ENCODE measurements at places on chromosomes 3 and 15.

- DNase-seq: no peak
Measured at GRCh38 chr3:46252980-46253379, 10.7 kb downstream of the CCR3 start.

DNA sequence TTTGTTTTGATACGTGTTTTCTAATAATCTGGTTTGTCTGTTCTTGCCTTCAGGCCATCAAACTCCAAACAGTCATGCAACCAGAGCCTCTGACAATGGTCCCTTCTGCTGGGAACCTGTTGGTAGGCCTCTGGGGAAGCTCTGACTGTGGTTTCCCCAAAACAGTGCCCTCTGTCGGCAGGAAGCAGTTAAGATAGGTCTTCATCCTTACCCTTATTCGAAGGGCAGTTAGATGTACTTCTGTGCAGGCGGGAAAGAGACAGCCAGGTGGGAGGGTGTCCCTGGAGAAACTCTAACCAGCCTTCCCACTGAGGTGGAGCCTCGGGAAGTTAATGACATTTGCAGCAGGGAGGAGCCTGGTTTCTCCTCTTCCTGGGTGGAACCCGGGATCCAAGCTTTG is 81.6 kb upstream of the CHMP2B start:
- DNase-seq: peak; percentile 4

DNA sequence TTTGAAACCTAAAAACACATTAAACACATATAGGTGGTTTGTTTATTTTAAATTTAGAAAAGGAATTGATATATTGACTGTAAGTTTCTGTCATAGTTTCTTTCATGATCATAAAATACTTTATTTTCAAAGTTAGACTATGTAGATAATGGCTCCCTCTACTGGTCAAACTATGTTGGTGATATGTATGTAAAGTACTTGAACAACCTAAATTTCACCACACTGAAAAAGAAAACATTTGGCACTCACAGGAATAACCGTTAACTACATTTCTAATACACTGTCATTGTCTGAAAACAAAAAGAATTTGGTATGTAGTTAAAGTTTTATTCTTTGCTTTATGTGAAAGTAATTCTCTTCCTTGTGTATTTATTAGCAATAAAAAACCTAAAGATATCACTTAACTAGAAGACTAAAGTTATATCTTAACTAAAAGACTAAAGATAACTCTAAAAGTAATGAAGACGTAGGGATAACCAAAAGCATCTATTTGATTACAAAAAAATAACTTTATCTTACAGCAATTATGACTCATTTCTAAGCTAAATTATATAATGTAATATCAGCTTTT is 427.5 kb downstream of the VGLL3 start:
- DNase-seq: no peak

DNA sequence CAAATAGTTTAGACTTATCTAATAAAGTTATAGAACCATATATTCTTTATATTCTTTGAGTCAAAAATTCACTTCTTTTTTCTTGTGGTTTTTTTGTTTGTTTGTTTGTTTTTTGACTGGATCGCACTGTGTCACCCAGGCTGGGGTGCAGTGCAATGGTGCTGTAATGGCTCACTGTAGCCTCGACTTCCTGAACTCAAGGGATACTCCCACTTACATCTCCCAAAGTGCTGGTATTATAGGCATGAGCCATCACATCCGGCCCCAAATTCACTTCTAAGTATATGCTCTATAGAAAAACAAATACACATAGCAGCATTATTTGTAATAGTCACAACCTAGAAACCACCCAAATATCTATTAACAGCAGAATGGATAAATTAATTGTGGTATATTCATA is 13.7 kb upstream of the SLTM start:
- no peak for DNase-seq

GRCh38 chr15:40942878-40943277 is 10.4 kb upstream of the CHAC1 start:
- no peak for DNase-seq

- peak; percentile 63 for DNase-seq
Measured at GRCh38 chr3:56725175-56725574, 42.1 kb upstream of the TASOR start.

GRCh38 chr3:39101022-39101689 is 6.3 kb downstream of the GORASP1 start:
- DNase-seq: peak; percentile 46

GRCh38 chr3:154430014-154430413 is at the start of gene GPR149:
GPR149 (minus strand) TSS chr3:154430190; CDS start chr3:154429615, 575 bp downstream.
- DNase-seq: no peak

DNA sequence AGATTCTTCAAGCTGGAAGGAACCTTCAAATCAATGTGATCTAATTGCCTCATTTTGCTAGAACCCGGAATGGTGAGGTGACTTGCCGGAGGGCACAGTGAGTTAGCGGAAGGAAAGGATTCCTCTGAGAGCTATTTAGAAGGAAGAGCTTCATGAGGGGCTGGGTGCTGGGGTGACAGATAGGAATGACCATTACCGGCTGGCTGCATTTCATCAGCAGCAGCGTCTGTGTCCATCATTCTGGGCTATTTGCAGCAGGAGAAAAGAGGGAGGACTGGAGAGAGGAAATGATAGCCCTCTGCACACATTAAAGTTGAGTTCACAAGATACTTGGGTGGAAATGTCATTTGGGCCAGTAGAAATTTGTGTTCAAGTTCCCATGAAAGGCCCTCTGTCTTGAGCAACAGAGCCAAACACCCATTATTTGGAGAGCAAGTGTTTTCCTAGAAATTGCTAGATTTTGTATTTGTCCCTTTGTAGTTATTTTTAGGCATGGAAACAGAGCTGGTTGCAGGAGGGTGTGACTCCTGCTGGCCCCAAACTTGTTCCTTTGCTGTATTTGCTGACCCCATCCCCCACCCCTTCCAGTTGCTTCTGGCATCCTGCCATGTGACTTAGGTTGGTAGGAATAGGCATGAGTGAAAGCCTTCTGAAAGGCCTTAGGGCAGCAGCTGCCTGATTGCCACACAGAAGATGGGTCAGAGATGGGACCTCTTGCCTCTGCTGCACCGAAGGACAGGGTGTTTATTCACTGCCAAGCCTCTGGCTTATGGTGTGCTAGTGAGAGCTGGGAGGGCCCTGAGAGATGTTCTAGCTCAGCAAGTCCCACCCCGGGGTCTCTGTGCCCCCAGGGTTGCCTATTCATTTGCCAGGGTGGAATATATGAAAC is 87.5 kb upstream of the PLXNA1 start:
- no peak for DNase-seq

- no peak for DNase-seq
Measured at GRCh38 chr3:132332082-132332481, 14.9 kb downstream of the ACP3 start.

DNA sequence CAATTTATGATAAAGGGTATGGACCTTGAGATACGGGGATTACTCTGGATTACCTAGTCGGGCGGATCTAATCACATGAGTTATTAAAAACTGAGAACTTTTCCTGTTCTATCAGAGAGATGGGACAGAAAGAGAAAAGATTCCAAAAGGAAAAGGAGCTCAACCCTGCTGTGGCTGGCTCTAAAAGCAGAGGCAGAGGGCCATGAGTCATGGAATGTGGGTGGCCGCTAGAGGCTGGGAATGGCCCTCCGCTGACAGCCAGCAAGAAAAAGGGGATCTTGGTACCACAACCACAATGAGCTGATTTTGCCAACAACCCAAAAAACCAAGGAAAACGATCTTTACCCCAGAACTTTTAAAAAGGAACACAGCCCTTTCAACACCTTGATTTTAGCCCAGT is 210.0 kb downstream of the MAGI1 start:
- no peak for DNase-seq

- DNase-seq: no peak
Measured at GRCh38 chr15:87877114-87877810, 379.3 kb downstream of the NTRK3 start.

- DNase-seq: no peak
Measured at GRCh38 chr3:17817545-17817944, 75.1 kb upstream of the TBC1D5 start.

- DNase-seq: no peak
Measured at GRCh38 chr3:32743934-32744333, 58.9 kb downstream of the CNOT10 start.

DNA sequence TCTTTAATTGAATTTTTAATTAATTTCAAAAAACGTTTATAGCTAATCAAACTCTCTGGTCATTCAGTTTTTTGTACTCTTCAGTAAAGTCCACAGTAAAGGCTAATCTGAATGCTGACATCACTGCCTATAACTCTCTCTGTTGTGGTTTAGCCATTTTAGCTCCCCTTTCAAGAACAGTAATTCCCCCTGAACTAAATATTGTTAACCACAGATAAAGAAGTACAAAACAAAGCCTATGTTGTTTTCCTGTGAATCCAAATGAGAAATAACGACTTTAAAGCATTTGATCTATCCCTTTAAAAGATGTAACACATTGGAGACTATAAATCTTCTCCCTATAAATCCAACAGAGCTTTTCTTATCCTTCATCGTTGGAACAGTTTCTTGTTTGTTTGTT is 94.2 kb downstream of the ZBTB20 start:
- DNase-seq: no peak

DNA sequence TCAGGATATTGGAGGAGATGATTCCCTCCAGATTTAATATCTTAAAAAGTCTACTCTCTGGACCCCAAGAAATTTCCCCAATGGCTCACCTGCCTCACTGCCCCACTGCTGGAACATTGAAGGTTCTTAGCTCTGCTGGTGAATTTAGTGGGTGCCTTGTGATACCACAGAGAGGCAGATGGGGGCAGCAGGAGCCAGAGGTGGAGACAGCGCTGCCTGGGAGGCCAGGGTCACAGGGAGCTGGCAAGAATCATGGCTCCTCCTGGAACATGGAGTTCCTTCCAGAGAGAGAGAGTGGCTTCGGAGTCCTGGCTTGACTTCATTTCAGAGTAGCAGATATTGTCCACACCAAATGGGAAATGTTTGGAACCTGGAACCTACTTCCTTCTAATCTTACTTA is 263.5 kb upstream of the CFAP20DC start:
- DNase-seq: peak; percentile 55

- no peak for DNase-seq
Measured at GRCh38 chr3:42214064-42214463, 51.9 kb downstream of the CCK start.

- no peak for DNase-seq
Measured at GRCh38 chr3:27193056-27193455, 176.1 kb downstream of the NEK10 start.

DNA sequence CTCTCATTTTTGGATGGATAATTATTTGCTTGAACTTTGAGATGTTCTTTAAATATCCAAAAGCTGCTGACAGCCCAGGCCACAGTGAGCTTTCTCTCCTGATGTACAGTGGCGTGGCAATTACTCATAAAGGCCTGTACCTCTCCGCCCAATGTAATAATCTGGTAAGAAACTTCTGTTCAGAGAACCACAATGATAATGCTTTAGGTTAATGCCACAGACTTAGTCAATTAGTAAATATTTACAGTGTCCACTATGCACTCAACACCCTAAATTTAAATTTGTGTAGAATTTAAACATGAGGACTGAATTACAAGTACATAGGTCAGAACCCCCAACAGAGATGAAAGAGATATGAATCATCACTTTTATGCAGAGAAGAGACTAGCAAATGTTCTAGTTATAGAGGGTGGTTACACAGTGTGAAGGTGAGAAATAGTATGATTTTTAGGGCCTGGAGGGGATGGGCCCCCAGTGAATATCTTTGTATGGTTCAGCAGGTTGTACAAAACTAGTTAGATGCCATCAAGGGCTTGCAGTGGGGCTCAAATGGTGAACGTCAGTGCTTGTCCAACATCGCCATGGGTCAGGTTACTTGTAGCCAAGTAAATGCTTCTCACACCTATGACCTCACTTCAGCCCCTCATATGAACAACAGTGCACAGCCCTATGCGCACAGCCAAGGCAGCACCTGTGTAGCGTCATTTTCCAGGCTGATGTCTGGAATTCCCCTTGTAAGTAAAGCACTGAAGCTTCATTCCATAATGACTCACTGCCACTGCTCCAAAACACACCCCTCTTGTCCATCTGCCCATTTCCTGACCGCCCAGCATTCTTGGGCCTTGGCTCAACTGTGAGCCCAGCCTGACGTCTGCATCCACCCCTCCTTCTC is 13.3 kb downstream of the ABHD2 start:
- no peak for DNase-seq
